ENCODE measurements at places on chromosomes 2 and 18.

DNA sequence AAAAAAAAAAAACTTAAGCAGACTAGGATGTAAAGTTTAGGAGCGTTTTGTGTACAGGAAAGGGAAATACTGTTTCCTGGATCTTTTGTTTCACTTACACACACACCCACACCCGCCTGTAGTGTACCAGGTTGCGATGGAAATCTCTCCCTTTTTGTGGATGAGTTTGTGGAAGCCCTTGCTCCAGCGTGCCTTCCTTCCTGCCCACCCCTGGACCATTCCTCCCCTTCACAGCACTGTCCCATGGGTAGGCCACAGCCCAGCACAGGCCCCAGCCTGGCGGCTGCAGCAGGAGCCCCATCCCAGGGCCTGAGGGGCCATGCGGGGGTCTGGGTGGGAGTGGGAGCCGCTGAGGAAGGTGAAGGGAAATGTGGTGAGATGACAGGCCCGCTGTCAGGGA is 15.1 kb downstream of the MALL start:
- no peak for DNase-seq

DNA sequence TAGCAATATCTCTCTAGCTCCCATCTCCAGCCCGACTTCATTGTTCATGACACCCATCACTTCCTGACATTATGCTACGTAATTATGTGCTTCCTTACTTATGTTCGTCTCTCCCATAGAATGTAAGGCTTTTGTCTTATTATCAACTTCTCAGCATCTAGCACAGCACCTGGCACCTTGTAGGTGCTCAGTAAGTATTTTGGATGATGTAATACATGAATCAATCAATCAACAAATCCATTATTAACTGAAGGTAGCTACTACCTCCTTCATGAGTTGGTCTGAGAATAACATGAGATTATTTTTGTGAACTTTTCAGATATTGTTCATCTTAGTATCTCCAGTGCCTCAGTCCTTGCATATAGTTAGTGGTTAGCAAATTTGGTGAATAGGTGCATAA is 109.3 kb downstream of the EN1 start:
- no peak for DNase-seq

DNA sequence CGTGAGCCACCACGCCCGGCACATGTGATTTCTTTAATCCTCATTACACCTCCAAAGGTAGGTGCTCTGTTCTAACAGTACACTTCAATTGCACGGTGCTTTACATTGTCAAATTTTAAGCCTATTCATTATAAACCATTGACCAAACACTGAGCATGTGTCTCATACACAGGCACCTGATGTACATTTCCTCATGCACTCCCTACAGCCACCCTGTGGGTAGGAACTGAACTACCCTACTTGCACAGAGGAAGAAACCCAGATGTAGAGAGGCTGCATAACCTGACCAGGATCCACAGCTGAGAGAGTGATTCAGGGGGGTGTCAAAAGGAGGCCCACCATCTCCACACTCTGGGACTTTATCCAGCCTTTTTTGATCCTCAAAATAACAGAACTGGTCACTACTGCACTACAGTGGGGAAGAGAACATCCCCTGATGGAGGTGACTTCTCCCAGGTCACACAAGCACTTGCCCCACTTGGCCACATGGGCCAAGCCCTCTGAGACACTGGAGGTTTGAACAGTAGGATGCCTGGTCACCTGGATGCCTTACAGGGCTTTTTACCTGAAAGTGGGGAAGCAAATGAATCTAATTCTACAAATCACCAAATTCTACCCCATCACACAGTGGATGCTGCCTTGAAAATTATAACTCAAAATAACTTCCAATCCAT is 6.9 kb upstream of the DPYSL5 start:
- DNase-seq: no peak

- DNase-seq: no peak
Measured at GRCh38 chr2:149169656-149170055, 131.2 kb downstream of the LYPD6B start.

DNA sequence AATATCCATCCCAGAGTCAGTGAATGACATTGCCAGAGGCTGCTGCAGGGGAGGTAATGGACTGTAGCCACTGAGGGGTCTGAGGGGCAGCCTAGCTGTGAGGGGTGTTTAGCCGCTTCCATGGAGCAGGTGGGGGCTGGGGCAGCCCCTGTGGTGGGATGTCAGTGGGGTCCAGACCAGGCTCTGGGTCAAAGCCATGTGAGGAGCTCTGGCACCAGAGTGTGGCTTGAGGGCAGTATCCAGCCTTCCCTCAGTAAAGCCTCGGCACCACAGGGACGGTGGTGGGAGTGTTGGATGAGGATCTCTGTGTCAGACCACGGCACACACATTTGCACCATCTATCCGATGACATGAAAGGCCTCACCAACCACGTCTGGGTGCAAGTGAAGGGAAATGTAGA is 85.0 kb downstream of the INHBB start:
- DNase-seq: peak; percentile 29

DNA sequence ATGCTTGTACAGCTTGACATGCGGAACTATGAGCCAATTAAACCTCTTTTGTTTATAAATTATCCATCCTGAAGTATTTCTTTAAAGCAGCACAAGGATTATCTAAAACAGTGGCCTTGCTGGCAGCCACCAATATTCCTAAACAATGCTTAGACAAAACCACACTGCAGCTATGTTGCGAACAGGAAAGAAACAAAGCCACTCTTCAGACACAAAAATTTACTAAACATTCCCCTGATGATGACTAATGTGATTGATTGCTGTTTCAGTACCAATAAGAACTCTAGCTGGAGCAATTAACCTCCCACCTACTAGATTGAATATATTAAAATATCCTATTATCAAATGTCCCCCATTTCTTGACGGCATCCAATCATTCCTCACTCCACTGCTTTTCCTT is 325.8 kb upstream of the REG3G start:
- no peak for DNase-seq

DNA sequence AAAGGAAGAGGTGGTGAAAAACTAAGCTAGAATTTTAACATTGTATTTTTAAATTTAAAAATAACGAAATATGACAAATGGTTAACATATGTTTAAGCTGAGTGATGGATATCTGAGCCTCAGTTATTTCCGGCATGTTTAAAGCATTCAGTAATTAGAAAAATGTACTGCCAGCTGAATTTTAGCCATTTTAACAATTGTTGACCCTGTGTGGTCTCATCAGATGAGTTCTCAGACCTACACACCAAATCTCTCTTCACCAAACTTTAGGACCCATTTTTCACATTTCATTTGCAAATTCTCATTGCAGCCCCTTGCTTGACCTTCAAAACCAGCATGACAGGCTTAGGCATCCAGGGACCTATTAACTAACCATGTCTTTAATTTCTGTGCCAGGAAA is 91.5 kb upstream of the RGPD4 start:
- no peak for DNase-seq

DNA sequence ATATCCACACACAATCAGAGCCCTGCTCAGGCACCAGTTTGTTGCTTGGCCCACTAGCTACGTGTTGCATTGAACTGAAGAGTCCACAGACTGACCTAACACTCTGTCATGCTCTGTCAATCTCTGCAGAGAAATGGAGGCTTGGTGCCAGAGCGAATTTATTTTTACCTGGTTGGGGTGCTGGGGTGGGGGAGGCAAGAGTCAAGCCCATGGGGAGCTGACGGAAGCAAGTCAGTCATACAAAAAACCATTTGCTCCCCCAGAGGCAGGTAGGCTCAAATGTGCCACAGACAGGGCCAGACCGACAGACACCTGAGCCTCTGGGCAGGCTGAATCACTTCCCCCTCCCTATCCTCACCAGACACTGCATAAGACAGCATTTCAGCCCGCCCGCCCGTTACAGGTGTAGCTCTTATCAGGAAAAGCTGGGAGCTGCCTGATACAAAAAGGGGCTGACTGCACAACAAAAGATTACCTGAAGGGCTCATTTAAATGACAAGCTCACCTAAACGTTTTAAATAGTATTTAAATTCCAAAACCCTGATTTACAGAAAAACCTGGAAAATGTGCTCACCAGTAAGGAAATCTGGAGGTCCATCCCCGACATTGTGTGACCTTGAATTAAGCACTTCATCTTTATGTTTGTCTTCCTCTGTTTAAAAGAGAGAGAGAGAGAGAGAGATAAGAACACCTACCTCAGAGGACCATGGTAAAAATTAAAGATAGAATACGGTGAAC is 2.1 kb upstream of the PCBP1 start:
- peak; percentile 66 for DNase-seq

- no peak for DNase-seq
Measured at GRCh38 chr2:96923810-96924774, 54.2 kb upstream of the SEMA4C start.

DNA sequence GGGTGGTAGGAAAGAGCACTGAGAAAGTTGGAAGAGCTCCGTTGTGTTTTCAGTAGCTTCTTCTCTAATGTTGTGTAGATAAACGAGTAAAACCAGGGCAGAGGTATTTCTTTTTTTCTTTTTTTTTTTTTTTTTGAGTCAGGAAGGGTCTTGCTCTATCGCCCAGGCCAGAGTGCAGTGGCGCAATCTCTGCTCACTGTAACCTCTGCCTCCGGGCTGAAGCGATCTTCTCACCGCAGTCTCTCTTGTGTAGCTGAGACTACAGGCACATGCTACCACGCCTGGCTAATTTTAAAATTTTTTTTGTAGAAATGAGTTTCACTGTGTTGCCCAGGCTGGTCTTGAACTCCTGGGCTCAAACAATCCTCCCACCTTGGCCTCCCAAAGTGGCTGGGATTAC is 6.6 kb downstream of the GRHL1 start:
- no peak for DNase-seq

DNA sequence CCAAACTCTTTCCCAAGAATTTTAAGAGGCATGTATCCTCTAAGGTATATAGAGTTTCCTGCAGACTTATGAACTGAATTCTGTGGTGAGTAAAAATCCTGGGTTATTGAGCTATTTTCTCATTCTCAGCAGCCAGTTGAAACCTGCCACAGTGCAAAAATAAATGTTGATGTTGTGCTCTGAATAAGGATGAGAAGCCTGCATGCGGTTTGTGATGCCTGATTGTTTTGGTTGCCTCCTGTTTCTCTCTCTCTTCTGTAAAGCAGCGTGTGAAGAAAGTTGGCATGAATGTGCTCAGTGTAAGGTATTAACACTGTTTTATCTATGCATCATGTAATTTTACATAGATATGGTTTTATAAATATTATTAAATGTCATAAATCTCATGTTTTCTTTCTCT is 452.6 kb downstream of the CDH2 start:
- DNase-seq: no peak

DNA sequence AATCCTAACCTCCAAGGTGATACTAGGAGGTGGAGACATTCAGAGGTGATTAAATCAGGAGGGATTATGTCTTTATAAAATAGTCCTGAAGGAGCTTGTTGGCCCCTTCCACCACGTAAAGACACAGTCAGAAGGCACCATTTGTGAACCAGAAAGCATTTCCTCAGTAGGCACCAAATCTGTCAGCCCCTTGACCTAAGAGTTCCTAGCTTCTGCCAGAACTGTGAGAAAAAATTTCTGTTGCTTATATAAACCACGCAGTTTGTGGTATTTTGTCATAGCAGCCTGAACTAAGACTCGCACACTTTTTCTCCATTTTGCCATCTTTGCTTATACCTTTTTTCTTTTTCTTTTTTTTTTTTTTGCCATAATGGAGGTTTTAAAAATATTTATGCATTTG is 18.6 kb upstream of the NARS1 start:
- DNase-seq: no peak

GRCh38 chr18:45439851-45440645 is 175.2 kb upstream of the SLC14A2 start:
- no peak for DNase-seq

GRCh38 chr2:26179446-26179913 is 6.6 kb downstream of the GAREM2 start:
- no peak for DNase-seq

GRCh38 chr2:3197308-3197707 is 180.3 kb downstream of the EIPR1 start:
- peak; percentile 46 for DNase-seq

GRCh38 chr2:117979911-117980701 is 33.8 kb downstream of the CCDC93 start:
- no peak for DNase-seq

DNA sequence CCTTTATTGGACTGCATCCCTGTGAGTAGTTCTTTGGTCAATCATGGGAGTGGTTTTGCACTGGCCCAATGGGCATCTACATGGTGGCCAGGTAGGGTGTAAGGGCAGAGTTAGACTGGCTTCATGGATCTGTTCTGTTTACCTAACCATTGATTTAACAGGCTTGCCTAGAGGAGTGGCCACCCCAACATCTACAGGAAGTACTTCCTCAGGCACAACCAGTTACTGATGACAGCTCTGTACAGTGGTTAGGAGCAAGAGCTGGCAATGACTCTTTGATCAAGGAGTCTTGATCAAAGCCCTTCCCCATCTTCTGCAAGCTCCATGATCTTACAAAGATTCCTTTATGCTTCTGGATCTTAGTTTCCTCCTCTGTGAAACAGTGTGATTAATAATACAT is 140.9 kb upstream of the CYP1B1 start:
- no peak for DNase-seq

- DNase-seq: peak; percentile 43
Measured at GRCh38 chr2:95054016-95054415, 28.5 kb downstream of the MAL start.

DNA sequence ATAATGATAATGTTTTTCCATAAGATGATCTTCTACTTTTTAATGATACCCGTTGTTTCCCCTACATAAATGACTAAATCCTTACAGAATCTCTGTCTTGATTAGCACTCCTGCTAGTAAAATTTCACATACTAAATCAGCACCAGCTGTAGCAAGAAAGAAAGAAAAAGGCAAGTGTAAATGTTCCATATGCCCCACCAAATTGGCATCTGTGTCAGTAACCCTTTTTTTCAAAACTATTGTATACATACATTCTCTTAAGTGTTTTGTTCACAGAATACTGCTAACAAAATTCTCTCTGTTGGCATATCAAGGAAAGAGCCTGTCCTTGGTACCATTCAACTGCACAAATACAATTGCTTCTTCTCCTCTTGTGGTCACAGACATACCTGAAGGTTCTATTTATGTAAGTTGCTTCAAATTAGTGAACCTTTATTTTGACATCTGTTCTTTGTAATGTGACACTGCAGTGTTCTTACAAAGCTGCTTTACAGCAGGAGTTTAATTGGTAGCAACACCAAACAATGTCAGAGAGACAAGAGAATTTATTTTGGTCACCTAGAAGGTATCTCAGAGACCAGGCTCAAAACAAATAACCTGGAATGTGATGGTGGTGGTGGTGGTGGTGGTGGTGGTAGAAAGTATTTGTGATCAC is 641.9 kb downstream of the ZEB2 start:
- no peak for DNase-seq

Measured in sigmoid colon (tissue), 7 donors.